Stimulated activated CD4-positive, alpha-beta T cell treated with anti-CD3 and anti-CD28 coated beads, Interleukin-2, amount 100 ng/mL, for 48 hours (primary cell): ENCODE measurements at places on chromosomes 7 and 10.

GRCh38 chr7:4803397-4804241 is 28.2 kb downstream of the AP5Z1 start:
- no peak for DNase-seq

DNA sequence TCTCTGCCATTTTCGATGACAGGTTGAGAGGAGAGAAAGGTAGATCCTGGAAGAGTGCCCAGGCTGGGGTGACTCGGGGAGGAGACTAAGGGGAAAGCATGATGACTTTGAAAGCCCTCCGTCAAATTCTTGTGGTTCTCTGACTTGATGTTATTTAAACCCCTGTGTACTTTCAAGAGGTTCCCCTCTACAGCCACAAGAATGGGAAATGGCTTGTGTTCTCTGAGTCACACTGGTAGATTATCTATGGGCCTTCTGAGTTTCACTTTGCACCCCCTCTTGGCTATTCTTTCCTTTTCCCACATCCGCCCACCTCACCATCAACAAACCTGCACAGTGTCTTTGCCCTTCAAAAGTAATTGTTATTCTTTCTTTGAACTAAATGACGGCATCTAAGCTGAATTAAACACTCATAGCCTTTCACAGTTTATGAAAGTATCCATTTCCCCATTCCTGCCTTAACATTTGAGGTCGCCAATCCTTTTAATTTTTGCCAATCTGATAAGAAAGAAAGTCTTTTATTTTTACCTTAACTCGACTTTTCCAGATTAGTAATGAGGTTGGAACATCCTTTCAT is 24.1 kb downstream of the PRF1 start:
- DNase-seq = peak; percentile 57

DNA sequence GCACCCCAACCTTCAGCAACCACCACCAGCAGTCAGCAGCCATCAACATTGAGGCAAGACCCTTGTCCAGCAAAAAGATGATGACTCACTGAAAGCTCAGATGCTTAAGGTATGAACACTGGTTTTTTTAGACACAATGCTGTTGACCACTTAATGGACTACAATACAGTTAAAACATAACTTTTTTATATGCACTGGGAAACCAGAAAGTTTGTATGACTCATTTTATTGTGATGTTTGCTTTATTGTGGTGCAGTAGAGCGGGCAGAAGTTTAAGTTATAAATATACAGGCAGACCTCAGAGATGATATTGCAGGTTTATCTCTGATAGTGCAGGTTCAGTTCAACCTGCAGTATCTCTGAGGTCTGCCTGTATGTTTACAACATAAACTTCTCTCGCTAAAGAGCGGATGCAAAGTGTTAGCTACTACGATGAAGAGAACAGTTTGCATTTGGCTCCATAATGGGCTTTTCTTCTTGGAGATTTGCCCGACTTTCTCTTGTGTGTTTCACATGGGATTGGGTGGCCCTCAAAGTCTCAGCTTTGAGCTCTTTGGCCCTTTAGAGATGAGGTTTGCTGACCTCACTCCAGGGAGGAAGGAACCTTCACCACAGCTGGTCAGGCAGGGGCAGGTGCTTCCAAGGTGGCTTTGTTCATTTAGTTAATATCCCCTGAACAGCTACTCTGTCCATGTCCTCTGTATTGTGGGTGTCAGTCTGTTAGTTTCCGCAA is 84.4 kb upstream of the SHH start:
- no peak for DNase-seq

DNA sequence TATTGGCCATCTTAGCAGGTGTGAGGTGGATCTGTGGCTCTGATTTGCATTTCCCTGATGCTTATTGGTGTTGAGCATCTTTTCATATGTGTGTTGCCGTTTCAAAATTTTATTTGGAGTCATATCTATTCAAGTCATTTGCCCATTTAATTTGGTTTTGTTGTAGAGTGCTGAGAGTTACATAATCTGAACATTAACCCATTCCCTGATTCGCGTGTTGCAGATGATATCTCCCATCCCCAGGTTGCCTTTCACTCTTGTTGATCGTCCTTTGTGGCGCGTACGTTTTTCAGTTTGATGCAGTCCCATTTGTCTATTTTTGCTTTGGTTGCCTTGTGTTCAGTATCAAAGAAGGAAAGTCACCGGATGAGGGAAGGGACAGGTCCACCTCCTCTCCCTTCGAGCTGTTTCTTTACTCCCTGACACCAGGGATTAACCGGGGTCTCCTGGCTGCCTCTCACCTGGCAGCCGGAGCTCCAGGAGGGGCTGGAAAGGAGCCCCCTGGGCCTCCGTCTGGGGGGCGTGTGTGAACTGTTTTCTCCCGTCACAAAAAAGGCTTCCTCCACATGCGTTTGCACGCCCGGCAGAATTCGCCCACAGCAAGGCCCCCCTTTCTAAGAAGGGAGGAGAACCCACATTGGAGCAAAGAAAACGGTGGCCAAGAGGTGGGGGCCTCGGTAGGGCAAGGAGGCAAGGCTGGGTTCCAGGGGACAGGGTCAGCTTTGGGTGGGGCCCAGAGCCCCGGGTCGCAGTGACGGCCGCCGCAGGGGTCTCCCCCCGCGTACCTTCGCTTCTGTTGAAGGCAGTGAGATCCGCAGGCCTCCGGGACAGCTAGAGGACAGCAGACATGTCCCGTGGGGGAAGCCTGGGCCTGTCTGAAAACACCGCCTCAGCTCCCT is 8.3 kb downstream of the MNX1 start:
- DNase-seq = no peak

DNA sequence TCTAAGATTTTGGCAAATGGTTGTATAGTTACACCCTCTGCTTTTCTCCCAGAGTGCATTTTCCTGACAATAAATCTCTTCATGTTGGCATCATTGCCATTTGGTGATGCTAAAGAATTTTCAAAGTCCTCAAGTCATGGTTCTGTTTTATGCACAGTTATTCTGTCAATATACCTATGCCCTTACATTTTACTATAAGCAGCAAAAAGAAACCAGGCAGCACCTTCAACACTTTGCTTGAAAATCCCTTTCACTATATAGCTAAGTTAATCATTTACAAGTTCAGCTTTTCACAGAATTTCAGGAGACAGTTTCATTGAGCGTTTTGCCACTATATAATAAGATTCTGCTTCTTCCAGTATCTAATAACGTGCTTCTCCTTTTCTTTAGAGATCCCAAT is 22.6 kb downstream of the FIGNL1 start:
- DNase-seq = no peak

GRCh38 chr10:106793617-106794016 is 370.9 kb downstream of the SORCS1 start:
- DNase-seq = no peak

- no peak for DNase-seq
Measured at GRCh38 chr7:3634396-3634795, 333.3 kb downstream of the SDK1 start.

DNA sequence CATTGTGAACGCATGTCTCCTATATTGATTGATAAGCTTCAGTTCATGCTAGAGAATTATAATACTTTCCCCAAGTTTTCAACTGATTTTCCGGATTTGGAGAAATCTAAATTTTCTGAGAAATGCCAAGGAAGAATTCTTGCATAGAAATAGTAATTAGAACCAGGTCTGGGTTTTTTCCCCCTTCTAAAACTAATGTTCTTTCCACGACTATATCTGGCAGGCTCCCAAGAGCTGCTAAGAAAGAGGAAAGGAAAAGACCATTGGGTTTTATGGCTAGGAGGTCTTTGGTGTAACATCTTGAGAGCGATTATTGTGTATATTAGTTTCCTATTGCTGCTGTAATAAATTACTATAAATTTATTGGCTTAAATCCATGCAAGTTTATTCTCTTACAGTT is 71.8 kb upstream of the CACNB2 start:
- no peak for DNase-seq

DNA sequence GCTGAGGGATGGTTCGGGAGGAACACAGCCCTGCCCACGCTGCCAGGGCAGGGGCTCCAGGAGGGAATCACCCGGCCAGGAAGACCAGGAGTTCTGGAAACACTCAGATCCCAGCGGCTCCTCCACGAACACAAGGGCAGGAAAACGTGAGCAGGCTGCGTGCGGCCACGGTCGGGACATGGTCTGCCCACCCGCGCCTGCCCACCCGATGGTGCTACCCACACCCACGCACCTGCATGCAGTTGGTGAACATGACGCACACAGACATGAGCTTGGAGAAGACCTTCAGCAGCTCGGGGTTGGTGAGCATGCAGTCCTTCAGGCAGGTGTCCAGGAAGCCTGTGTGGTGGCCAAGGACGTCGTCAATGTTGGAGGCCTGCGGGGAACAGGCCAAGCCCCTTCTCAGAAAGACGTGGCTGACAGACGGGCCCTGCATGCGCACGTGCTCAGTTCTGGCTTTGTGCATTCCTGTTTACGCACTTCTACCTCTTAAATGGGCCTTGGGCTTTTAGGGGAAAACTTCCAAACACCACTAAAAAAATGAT is 6.2 kb upstream of the ADAM8 start:
- no peak for DNase-seq

GRCh38 chr10:21733710-21734109 is 199.7 kb downstream of the MLLT10 start:
- DNase-seq = no peak

GRCh38 chr7:148487912-148488311 is 102.7 kb upstream of the C7orf33 start:
- no peak for DNase-seq

DNA sequence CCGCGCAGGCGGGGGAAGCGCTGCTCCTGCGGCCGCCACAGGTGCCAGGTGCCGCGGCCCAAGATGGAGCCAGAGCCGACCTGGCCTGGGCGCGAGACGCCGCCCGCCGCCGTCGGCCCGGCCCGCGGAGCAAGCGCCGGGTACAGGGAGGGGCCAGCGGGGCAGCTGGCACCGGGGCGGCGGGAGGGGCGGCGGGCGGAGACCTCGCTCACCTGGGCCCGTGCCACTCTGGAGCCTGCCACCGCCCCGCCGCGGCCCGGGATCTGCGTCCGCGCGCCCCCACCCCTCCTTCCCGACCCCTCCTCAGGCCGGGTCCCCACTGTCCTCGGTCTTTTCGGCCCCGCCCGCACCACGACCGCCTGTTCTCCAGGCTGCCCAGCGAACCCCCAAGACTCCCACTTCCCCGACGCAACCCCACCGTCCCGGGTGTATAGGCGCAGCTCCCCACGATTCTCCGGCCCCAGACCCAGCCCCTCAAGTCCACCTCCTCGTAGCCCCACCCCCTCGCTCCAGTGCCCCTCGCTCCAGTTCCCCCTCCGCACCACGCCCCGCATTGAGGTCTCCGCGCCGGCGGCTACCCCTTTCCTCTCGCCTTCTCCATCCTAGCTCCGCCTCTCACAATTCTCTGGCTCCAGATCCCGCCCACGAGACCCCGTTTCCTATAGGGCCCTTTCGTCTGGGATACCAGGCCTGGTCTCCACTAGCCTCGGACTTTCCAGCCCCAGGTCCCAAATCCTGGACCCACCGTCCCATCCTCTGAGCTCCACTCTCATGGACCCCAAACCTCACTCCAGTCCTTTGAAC is at the start of gene GPRIN2:
Gene GPRIN2 (minus strand): TSS at position 144 of the 804 bp plus-strand sequence. CDS start 5,922 bp downstream, outside the sequence.
- no peak for DNase-seq

GRCh38 chr10:18075881-18076280 is 64.3 kb upstream of the CACNB2 start:
- no peak for DNase-seq

- DNase-seq = no peak
Measured at GRCh38 chr7:129188892-129189660, 643 bp downstream of the SMO start.

DNA sequence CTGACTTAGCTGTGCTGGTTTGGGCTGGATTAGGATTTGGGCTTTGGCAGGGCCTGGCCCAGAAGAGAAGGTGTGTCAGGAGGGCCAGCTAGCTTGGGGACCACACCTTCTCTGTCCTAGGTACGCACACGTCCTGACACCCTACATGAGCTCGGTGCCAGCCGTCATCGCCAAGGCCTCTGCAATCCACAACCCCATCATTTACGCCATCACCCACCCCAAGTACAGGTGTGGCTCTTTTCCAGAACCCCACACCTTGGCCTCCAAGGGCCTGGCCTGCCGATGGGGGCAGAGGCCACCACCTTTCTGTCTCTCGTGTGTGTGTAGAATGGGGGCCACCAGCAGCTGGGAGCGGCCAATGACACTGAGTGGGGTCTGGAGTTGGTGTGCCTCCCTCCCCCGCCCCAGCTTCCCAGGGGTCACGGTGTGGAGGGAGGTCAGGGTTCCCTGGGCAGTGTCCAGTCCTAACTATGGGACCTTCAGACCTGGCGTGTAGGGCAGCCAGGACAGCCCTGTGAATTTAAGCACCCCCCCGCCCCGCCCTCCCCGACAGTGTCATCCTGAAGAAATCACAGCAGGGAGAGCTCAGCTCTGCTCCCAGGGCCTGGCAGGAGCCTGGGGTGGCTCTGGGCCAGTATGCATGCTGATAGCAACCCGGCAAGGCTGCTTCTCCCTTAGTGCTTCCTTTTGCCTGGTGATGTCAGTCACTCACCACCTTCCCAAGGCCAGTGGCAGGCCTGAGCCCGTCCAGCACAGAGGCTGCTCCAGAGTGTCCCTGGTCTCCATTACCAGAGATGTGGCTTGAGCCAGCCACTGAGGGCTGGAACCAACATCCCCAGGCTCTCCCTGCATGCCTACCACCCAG is 6.9 kb upstream of the LDB3 start:
- DNase-seq = no peak

DNA sequence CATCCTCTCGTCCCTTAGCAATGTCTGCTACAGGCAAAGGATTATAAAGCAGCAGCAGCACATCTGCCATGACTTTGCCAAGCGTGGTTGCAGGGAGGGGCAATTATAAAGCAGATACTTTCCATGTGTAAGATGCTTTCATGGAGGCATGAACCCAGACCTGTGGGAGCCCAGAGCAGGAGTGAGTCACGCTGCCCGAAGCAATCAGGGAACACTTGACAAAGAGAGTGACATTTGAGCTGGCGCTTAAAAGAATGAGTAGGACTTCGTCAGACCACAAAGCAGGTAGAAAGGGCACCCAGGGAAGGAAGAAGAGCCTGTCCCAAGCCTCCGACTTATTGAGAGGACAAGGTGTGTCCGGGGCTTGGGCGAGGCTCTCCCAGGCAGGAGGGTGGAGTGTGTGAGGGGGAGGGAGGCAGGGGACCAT is 147.2 kb downstream of the MYOF start:
- no peak for DNase-seq

DNA sequence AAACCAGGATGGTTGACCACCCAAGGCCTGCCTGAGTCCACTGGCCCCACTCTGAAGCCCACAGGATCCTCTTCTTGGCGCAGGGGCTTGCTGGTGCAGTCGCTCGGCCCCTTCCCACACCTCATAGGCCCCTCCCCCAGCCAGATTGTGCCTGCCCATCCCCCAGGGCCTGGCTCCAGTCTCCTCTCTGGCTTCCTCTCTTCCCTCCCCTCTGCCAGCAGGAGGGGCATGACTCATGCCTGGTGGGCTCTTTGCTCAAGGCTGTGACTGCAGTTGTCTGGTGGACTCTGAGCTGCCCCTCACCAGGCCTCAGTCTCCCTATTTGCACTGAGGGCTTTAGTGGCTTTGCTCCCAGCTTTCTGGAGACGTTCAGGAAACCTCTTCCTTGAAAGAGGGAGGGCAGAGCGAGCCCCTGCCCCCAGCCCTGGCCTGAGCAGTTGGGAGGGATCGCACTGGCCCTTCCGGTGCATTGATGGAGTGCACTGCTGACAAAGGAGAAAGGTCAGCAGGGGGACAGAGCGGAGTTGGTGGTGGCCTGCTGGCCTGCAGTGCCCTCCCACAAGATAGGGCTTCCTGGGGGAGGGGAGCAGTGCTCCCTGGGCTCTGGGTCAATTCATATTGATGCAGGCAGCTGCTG is 60.7 kb downstream of the ZMIZ1 start:
- no peak for DNase-seq
